ENCODE measurements at places on chromosomes 12 and 14. TPM values are rescaled to one million over a fixed set of nuclear protein-coding genes. Genes with fewer than 3 reads are reported as not detected.

Gene HOXC9
- not detected for polyA plus RNA-seq

Gene AP5M1
- 39.0 TPM for polyA plus RNA-seq

Gene SOAT2
- 0.85 TPM for polyA plus RNA-seq

Gene CLEC9A
- polyA plus RNA-seq, result not detected

Gene SCNN1A
- 0.24 TPM for polyA plus RNA-seq

- no peaks in the 10 kb centered on the region for H3K4me1 ChIP-seq
- DNase-seq, result no peak
- no peaks in the 10 kb centered on the region for H3K27me3 ChIP-seq
Measured at GRCh38 chr14:74965486-74966153, 10.2 kb upstream of the PGF start.

GRCh38 chr12:93122569-93123091, 193.5 kb upstream of the EEA1 start:
- no peaks in the 10 kb centered on the region for H3K4me1 ChIP-seq
- H3K27ac ChIP-seq, result no peak overlapping the region
- no peak overlapping the region for H3K4me3 ChIP-seq
- H3K36me3 ChIP-seq, result no peaks in the 10 kb centered on the region

GRCh38 chr14:24892497-24893051, 157.4 kb downstream of the STXBP6 start:
- no peak overlapping the region for H3K4me3 ChIP-seq
- no peak for DNase-seq
- no peak overlapping the region for H3K27ac ChIP-seq
- H3K27me3 ChIP-seq, result no peaks in the 10 kb centered on the region
- H3K36me3 ChIP-seq, result no peaks in the 10 kb centered on the region

DNA sequence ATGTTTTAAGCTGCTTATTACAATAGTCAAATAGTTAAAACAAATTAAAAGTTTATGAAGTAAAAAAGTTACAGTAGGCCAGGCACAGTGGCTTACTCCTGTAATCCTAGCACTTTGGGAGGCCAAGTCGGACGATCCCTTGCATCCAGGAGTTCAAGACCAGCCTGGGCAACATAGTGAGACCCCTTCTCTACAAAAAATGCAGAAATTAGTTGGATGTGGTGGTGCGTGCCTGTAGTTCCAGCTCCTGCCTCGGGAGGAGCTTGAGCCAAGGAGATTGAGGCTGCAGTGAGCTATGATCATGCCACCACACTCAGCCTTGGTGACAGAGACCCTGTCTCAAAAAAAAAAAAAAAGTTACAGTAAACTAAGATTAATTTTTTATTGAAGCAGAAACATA, 142.6 kb downstream of the MIPOL1 start:
- no peak for DNase-seq
- no peaks in the 10 kb centered on the region for H3K4me1 ChIP-seq
- no peak overlapping the region for H3K27ac ChIP-seq
- no peaks in the 10 kb centered on the region for H3K27me3 ChIP-seq
- H3K36me3 ChIP-seq, result no peaks in the 10 kb centered on the region

DNA sequence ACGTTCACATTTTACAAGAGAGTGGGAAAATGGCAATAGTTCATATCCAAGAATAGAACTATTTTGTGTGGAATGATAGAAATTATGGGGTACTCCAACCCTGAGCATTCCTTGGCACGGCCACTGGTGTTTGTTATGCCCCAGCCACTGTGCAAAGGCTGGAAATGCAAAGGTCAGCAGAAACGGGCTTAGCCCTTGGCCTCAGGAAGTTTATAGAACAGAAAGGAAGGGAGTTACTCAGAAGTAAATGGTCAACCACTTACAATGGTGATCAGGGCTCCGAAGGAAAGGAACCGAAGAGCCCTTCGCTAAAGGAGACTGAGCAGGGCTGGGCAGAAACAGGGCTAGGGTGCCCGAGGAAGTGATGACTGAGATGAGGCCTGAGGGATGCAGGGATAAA, 45.1 kb downstream of the KICS2 start:
- H3K4me3 ChIP-seq, result no peak overlapping the region
- H3K36me3 ChIP-seq, result no peaks in the 10 kb centered on the region
- no peaks in the 10 kb centered on the region for H3K4me1 ChIP-seq
- no peak for DNase-seq
- H3K27ac ChIP-seq, result no peak overlapping the region

- H3K27me3 ChIP-seq, result no peaks in the 10 kb centered on the region
Measured at GRCh38 chr12:92436856-92437255, 265.9 kb upstream of the PLEKHG7 start.

- no peak overlapping the region for H3K27ac ChIP-seq
- H3K36me3 ChIP-seq, result no peaks in the 10 kb centered on the region
- no peak overlapping the region for H3K4me3 ChIP-seq
- no peaks in the 10 kb centered on the region for H3K4me1 ChIP-seq
- H3K27me3 ChIP-seq, result no peaks in the 10 kb centered on the region
Measured at GRCh38 chr12:102454808-102455760, 25.3 kb downstream of the IGF1 start.

DNA sequence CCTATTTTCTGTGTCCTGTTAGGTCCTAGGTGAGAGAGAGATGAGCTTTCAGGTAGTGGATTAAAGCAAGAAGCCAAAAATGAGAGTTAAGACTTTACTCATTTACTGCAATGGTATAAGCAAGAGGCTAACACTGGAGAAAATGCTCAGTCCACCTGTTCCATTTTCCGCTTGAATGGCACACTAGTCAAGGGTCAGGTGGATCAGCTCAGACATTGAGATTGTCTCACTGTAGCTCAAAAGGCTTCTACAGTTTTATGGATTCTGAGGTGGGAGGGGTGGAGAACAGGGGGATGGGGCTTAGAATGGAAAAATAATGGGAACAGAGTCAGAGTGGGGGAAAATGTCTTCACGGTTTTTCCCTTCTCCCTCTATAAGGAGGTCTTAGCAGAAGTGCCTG, 57.3 kb upstream of the MUCL1 start:
- no peaks in the 10 kb centered on the region for H3K4me1 ChIP-seq

DNA sequence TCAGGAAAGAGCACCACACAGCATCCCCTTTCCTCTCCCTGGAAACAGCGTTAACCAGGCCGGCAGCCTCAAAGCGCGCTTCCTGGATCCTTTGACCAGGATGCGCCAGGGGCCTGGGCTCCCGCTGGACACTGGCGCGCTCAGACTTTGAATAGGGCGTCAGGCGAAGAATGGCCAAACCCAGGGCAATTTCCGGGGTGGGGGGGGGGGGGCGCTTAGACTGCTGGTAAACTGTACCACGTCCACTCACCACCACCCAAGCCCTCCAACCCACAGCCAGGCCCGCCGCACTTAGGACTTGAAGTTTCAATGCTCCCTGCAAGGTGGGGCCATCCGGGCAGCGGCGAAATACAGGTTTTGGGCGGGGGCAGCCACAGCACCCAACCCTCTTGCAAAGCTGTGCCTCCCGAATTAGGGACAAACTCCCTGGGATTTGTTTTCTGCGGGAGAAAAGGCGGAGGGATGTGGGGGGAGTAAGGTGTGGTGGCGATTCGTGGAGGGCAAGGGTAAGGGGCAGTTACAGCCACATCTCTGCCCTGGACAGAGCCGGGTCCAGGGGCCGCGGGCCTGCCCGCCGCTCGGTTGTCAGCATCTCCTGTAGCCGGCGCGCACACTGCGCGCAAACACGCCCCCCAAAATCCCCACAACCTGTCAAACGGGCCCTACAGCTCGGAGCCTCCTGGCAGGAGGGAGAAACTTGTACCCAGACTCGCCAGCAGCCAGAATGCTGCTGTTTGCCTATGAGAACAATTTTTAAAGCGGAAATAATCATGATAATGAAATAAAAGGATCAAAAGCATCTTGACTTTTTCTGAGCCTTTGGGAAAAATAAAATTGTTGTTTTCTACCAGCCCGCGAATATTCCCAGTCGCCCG, 958 bp downstream of the RTN1 start:
- DNase-seq, result no peak
- no peak overlapping the region for H3K4me3 ChIP-seq
- no peaks in the 10 kb centered on the region for H3K36me3 ChIP-seq
- peaks cover 11% of the 10 kb centered on the region for H3K27me3 ChIP-seq
- H3K27ac ChIP-seq, result no peak overlapping the region

DNA sequence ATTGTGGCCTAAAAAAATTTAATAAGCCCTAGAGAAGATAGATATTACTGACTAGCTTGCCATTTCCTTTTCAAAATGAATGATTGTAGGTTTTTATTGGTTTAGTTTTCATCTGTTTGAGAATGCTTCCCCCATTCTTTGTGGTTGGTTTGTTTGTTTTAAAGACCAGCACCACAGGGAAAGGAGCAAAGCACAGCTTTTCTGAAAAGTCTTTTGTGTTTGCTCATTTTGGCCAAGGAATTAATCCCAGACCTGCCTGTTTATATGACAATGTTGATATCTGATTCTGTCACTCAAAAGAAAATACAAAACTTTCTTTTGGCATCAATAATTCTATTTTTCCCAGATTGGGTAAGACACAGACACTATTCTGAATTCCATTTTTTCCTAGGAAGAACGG, 312.5 kb upstream of the FLRT2 start:
- no peak overlapping the region for H3K27ac ChIP-seq
- no peak for DNase-seq
- no peaks in the 10 kb centered on the region for H3K27me3 ChIP-seq
- H3K4me1 ChIP-seq, result no peaks in the 10 kb centered on the region

- no peaks in the 10 kb centered on the region for H3K4me1 ChIP-seq
- H3K27me3 ChIP-seq, result peaks cover 44% of the 10 kb centered on the region
- no peak within 1 kb of the TSS for H3K27ac ChIP-seq
- H3K36me3 ChIP-seq, result no peaks in the 10 kb centered on the region
- no peak for DNase-seq
Measured at GRCh38 chr14:56810147-56810719, at the start of gene OTX2. TSS of gene OTX2 (minus strand) at chr14:56810479. CDS start at chr14:56805456, 5,023 bp downstream.
